ENCODE measurements at places on chromosomes 12 and 14.

DNA sequence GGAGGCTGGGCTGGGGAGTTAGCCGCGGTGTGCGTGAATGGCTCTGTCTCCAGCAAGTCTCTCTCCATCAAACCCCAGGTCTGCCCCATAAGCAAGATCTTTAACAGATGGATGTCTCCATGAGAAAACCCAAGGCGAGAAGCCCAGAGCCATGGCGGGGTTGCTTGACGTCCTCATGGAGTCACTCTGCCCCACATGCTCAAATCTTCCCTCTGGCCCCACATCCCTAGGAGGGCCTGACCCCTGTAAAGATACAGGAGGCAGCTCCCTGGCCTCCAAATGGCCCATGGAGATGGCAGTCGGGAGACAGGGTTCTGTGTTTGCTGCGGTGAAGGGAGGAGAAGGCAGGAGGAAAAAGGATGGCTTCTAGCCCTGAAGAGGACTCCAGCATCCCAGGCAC lies 49.3 kb downstream of the C14orf132 start:
- DNase-seq: no peak

- peak; percentile 23 for DNase-seq
Observed at GRCh38 chr12:92927055-92927435, 2.0 kb downstream of the EEA1 start.

GRCh38 chr12:24280056-24280842 lies 330.8 kb upstream of the SOX5 start:
- DNase-seq: no peak

- DNase-seq: no peak
Observed at GRCh38 chr12:44224399-44225148, 388.7 kb downstream of the TMEM117 start.

DNA sequence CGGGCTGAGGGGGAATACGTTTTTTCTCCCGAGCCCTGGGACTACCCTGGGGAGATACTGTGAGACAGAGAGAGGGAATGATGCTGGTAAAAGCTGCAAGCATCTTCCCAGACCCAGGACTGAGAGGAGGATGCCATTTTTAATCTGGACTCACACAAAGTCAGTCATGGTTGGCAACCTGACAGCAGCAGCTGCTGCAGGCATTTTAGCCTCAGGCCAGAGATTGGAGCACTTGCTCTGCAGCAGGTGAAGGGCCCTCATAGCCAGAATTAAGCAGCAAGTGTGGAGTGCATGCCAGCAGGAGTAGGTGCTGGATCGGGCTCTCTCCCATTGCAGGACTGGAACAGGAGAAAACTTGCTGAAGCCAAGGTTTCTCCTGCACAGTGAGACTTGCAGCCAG lies 361.1 kb upstream of the CLEC14A start:
- no peak for DNase-seq

GRCh38 chr14:22282417-22282816 lies 306.6 kb downstream of the DAD1 start:
- DNase-seq: no peak

DNA sequence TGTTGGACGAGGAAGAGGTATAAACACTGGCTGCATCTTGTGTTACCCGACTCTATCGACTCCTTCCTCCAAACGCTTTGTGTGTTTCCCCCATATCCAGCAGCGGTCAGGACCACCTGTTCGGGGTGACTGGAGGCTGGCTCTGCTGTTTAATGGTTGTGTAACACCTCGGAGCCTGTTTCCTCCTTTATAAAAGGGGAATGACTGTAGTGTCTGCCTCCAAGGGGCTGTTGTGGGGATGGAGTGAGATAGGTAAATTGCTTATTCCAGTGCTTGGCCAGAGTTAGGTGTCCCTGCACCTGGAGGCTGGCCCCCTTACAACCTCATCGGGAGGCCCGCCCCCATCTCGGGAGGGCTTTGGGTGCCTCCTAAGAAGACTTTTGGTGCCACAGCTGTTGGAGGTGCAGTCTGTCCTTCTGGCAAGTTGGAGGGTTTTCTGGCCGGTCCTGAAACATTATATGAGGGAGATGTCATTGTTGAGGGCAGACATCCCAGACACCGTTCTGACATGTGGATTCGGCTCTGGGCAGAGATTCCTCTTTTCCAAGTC lies 1.1 kb downstream of the MLXIP start:
- no peak for DNase-seq

- DNase-seq: no peak
Observed at GRCh38 chr12:69508621-69509020, 38.4 kb downstream of the FRS2 start.

GRCh38 chr14:94180655-94181271 lies 6.6 kb downstream of the PPP4R4 start:
- DNase-seq: no peak

DNA sequence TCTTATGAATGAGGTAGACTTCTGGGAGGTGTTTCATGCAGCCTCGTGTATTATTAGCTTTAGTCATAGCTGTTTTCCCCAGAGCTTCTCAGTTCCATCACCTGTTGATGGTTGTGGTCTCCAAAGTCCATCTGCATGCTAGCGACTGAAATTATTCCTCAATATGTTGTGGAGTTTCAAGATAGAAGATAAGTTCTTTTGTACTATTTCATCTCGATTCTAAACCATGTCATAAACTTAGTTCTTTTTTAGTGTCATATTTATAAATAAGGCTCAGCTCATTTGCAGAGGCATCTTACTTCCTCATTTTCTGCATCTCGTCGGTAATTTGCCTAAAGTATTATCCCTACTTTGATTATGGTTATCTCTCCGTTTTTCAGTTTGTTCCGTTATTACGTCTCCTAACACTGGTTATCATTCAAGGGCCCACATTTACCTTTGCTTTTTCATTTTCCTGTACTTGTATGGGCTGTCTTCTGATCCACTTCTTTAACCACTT lies 119.1 kb downstream of the ITPR2 start:
- no peak for DNase-seq

DNA sequence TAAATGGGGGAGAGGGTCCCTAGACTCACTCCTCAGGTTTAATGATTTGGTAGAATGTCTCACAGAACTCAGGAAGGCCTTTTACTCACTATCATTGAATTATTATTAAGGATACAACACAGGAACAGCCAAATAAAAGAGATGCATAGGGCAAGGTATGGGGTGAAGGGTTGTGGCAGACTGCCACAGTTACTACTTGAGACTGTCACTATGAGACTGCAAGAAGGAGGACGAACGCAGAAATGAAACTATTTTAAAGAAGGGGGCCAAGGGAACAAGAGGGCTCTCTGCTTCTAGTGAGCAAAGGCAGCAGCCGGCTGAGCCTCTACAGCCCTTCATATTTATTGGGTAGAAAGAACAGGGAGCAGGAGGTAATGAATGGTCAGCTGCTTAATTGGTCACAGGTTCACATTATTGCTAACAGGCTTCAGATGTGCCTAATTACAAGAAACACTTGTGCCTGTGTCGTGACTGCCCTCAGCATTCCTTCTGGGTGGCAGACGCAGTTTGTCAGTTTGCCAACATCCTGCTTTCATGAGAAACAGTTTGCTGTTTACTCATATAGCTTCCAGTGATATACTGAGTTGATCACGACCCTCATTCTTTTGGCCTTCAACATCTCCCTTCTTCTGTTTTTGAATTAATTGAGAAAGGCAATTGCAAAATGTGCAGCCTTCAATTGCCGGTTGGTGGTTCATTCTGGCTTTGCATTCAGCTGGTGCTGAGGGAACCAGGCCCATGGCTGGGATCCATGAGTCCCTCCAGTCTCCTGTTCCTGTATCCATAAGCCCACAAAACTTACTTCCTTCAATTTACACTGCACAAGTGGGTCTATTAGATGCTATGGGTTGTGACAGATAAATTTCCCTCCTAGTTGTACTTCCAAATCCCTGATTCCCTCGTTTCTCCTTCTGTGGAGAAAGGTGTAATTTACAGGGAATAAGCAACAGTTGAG lies 82.8 kb upstream of the PLEKHG7 start:
- no peak for DNase-seq

DNA sequence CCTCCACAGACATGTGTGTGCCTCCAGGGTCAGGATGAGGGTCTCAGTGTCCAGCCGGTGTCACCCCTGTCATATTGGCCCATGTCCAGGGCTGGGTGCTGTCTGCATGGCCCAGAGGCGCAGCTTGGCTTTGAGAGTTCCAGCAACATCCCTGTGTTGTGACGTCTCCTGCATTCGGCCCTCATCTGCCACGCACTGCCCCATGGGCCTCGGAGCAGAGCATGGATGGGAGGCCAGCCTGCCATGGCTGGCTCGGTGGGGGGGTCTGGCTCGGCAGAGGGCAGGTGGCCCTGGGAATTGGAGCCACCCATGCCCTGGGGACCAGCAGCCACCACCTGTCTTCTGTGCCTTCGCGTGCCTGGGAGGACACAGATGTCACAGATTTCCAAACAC lies 10.8 kb upstream of the TEX22 start:
- no peak for DNase-seq

DNA sequence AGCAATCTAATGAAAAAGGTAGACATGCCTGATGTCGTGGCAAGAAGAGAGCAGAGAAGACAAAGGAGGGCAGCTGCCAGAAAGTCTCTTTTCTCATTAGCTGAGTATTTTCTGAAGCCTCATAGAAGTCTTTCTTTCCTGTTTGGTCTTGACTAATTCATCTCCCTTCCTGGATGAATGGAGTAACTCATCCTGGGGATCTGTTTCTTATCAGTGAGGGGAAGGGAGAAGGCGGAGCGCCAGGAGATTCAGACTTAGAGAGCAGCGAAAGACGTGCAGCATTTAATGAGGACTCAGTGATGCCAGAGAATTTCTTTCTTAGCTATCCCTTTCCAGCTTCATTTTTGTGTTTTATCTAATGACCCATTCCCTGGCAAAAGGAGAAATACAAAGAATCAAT lies 89.4 kb downstream of the SLC15A4 start:
- no peak for DNase-seq

DNA sequence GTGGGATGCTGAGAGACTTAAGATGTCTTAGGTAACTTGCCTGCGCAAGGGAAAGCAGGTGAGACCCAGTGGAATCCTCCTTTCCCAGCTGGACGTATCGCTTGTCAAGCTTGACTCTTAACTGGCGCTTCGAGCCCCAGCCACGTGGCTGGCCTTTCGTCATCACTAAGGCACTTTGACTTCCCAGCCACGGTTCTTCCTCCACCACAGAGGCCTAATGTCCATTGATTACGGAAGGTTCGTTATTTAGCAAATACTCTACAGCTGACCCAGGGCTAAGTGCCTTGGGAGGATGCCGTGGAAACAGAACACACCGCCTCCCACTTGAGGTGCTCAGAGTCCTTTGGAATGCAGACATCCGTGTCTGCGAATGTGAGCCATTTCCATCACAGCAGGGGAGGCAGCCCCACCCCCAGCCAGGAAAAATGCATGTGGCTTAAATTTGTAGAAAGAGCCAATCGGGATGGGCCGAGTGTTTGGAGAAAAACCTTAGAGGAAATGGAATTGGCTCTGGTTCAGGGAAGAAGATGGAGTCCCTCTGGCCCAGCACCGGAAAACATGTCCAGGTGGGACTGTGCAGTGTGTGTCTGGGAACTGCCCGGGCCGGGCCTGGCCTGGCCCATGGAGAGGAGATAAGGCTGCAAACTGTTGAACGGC lies 115.7 kb downstream of the PLXNC1 start:
- no peak for DNase-seq

DNA sequence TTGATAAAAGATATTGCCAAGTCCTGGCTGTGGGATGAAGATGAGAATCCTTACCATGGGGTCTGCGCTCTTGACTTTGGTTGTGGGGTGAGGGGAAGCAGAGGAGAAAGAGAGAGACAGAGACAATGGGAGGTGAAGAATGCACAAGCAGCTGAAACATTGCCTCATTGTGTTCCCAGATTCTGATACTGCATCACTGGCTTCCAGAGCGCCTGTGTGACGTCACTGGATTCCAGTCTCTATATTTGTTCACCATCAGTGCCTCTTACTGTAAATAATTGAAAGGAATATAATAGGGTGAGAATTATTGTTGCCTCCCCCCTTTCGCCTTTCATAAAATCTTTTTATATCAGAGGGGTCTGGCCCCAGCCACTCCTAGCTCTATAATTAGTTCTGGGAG lies 188.9 kb upstream of the NTF3 start:
- DNase-seq: no peak

GRCh38 chr12:106058256-106059182 lies 80.2 kb downstream of the NUAK1 start:
- DNase-seq: no peak

- DNase-seq: peak; percentile 91
Observed at GRCh38 chr14:34043627-34044372, 92.9 kb upstream of the EGLN3 start.

- DNase-seq: peak; percentile 41
Observed at GRCh38 chr12:59113831-59114615, 193.7 kb upstream of the LRIG3 start.

DNA sequence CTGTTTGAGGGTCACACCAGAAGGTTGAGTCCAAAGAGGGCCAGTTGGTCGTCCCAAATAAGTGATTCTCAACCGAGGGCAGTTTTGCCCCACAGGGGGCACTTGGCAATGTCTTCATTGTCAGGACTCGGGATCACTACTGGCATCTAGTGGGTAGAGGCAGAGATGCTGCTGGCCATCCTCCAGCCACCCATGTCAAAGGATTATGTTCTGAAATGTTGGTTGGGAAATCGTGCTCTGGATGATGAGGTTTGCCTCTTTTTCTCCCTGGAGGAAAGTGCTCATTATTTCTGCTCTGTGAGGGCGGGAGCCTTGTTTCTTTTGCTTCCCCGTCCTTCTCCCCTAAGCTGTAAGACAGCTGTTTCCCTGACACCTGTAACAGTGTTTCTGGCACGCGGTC lies 3.6 kb downstream of the ZNF839 start:
- DNase-seq: no peak

GRCh38 chr12:79397609-79398008 lies 293.2 kb downstream of the PAWR start:
- no peak for DNase-seq

GRCh38 chr12:102696045-102696444 lies 215.7 kb upstream of the IGF1 start:
- no peak for DNase-seq

GRCh38 chr12:10562306-10562933 lies 51.0 kb downstream of the MAGOHB start:
- DNase-seq: no peak

GRCh38 chr12:124824195-124824594 lies 39.5 kb downstream of the SCARB1 start:
- no peak for DNase-seq

DNA sequence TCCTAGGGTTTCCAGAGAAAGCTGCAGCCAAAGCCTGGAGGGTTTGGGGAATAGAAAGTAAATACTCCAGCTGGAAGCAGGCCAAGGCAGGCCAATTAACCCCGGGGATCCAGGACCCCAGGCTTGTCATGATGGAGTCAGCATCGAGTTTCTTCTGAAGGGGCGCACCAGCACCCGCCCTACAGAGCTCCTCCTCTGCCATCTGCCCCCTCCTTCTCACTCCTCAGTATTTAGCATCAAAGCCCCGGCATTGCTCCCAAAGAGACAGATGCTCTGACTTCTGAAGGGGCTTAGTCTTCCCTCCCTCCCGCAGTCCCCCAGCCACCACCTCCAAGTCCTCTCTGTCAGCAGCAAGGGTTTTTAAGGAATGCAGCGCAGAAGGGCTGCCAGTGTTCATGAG lies 285.1 kb upstream of the NOS1 start:
- DNase-seq: no peak

GRCh38 chr12:6613776-6614512 lies 6.8 kb upstream of the CHD4 start:
- DNase-seq: no peak

- no peak for DNase-seq
Observed at GRCh38 chr14:100332797-100333196, 9.7 kb downstream of the SLC25A47 start.

GRCh38 chr12:48788854-48789775 lies at the start of gene ADCY6:
TSS of gene ADCY6 (minus strand) at chr12:48789089. CDS start at chr12:48783434, 5,655 bp downstream.
- no peak for DNase-seq

- DNase-seq: no peak
Observed at GRCh38 chr14:22627506-22628263, 16.5 kb downstream of the OR6J1 start.

Measured in activated T-helper 1 cell treated with anti-CD3 and anti-CD28 coated beads, Interleukin-12 subunit alpha, Interleukin-12 subunit beta, Interleukin-2, Interleukin-4 antibody, amounts not matched to agents 30 ng/mL and 10 ng/mL and 1 ng/mL, durations not matched to agents 14 hours and 24 hours and 36 hours (primary cell).